ENCODE measurements at places on chromosomes 7 and 10.

- DNase-seq = peak; percentile 17
Observed at GRCh38 chr10:125156196-125156595, 4.2 kb downstream of the CTBP2 start.

GRCh38 chr10:113222207-113222606, 272.2 kb downstream of the TCF7L2 start:
- no peak for DNase-seq

DNA sequence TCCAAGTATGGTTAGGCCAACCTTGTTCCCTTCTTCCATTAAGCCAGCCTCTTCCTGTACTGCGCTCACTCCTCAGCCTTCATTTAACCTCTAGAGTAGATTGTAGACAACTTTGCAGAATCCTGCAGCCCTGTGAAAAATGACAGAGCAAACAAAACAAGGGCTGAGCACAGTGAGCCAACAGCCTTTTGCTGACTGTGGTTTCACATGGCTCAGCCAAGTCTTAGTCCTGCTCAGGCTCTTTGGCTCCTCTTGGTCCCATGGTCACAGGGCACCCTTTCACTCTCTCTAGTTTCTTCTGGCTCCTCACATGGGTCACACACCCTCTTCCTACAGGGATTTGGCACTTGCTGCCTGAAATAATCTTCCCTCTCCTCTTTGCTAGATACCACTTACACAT, 900.3 kb downstream of the CCSER2 start:
- DNase-seq = no peak

DNA sequence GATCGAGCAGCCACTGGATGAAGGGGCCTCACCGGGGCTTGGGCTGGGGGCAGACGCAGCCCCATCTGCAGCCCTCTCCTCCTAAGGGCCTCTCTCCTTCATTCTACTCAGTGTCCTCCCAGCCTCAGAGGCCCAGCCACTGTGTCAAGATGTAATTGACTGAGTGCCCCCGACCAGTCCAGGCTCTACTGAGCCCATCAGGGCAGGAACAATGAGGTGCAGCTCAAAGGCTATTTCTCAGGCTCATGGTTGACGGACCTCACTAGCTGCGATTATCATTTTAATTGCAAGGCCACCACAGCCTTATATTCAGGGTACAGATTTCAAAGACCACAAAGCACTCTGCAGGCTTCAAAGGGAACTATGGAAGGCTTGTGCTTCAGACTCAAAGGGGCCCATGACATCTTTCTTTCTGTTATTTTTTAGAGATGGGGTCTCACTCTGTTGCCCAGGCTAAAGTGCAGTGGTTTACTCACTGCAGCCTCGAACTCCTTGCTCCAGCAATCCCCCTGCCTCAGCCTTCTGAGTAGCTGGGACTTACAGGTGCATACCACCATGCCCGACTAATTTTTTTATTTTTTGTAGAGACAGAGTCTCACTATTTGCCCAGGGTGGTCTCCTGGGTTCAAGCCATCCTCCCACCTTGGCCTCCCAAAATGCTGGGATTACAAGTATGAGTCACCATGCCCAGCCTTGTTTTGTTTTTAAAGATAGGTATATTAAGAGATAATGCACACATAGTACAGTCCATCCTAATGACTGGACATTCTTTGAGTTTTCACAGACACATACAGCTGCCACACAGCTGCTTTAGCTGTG, 23.7 kb downstream of the SLC29A3 start:
- DNase-seq = no peak

- no peak for DNase-seq
Observed at GRCh38 chr10:62813981-62814380, 2.2 kb downstream of the EGR2 start.

- DNase-seq = no peak
Observed at GRCh38 chr10:78576276-78576675, 492.5 kb upstream of the ZMIZ1 start.

DNA sequence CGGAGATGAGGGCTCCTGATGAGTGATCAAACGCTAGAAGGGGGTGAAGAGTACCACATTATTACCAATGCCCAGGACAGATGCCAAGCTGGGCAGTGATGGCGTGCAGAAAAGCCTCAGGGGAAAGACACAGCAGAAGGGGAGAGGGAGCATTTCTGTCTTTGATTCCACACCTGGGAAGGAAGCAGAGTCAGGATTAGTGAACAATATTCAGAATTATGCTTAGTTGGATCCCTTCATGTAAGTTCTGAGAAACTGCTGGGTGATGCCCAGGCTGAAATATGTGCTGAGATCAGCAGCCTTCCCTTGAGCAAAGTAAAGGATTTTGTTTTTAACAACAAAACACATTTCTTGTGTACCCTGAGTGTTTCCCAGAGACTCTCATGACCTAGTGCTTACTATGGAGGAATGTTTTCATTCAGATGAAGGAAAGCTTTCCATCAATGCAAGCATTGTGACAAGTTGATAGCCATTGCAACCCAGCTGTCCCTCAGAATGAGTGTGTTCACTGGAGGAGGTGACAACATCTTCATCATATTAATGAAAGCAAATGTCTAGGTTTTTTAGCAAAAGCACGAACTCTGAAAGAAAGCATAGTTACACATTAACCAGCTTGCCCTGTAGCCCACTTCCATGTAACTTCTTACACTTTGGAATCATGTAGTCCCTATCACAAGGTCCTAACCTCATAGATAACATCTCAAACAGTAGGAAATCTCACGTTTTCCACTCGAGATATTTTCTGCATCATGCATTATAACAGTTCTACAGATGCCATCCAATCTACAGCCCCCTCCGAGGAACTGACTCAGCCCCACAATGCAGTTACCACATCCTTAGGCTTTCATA, 23.8 kb upstream of the AKR1C1 start:
- no peak for DNase-seq

DNA sequence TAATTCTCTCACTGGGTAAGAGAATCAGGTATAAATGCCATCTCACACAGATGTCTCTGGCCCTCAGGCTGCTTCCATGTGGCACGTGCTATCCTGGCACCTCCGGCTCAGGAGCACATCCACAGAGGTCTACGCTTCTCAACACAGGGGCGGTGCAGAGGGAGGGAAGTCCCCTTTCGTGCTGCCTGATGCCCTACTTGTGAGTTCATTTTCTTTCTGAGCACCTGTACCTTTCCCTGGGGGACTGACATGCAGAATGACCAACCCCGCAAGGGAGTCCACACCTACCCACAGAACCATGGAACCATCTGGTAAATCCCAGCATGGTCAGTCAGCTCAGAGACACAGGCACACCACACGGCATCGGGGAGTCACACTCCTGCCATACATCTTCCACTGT, 99.0 kb upstream of the SAMD8 start:
- no peak for DNase-seq

- DNase-seq = no peak
Observed at GRCh38 chr7:141456298-141456697, 94.9 kb upstream of the AGK start.

GRCh38 chr10:43453266-43453831, 16.4 kb downstream of the ZNF487 start:
- DNase-seq = no peak

DNA sequence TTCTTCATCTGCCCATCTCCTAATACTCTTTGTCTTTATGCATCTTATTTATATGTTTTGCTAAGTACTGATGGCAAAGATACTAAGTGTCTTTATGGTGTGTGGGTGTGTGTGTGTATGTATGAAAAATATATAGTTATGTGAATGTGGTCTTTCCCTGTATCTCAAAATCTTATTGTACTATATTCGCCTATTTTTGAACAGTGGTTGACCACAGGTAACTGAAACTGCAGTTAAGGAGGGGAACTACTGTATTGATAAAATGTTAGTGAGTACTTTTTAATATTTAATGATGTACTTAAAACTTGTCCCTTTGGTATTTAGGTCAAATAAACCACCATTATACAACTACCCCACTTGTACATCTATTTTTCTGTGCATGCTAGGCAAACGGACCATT, 85.9 kb downstream of the ADD3 start:
- no peak for DNase-seq

GRCh38 chr10:2949948-2950354, 117.4 kb upstream of the PFKP start:
- no peak for DNase-seq

- peak; percentile 78 for DNase-seq
Observed at GRCh38 chr10:132319853-132320653, 11.9 kb upstream of the LRRC27 start.

DNA sequence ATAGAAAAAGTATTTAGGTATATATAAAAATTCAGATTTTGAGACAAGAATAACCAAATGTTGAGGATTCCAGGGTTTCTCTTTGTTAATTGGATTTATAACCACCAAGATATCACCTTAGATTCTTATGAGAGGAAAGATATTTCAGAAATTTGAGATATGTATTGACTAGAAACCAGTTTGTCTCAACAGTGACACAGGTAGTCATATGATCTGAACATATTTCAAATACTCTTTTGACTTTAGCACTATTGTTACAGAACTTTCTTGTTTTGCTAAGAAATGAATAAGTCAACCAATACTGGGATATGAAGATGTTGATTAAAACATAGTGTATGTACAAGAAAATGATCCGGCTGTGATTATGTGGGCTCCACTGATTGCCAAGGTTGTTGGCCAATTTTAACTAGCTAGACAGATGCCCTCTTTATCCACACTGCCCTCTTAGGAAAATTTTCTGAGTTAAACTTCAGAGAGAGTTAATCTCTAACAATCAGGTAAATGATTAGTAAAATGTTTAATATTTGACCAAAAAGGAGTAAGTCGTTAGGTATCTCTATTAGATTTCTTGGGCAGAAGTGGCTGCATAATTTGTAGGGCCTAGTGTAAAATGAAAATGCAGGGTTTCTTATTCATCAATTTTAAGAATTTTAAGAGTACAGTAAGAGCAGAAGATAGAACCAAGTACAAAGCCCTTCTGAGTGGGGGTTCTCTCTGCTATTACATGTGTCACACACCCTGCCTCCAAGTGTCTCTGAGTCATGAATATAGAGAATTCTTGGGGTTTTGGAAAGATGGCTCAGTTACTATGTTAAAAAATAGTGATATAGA, 376.0 kb downstream of the TFEC start:
- DNase-seq = no peak

DNA sequence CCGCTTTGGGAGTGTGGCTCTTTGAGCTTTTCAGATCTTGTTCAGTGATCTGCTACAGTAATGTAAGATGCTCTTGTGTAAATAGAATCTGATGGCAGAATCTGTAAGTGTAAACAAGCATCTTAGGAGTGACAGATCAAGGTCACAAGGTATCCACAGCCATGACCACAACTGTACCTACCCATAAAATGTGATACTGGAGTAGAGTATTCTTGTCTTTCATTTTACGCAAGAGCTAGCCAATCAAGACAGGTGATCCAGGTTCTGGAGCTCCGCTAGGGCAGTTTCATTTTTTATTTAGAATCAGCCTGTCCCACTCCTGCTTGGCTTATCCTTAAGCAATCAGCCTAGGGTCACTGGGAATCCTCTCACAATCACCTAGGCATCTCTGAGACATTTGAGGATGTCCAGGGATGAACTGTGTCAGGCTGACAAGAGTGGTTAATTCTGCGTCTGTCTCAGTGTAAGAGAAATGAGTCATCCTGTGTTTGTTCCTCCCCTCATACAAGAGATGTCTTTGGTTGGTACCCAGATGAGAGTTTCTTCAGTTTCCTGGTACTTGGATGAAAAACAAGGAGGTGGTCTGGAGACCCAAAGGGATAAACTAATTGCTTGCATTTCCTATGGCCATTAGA, 13.6 kb downstream of the ZNF138 start:
- DNase-seq = no peak

- no peak for DNase-seq
Observed at GRCh38 chr7:7639847-7640220, 718 bp upstream of the UMAD1 start.

GRCh38 chr7:149673006-149673405, 100.4 kb downstream of the ZNF467 start:
- no peak for DNase-seq

- no peak for DNase-seq
Observed at GRCh38 chr7:24216576-24217125, 67.3 kb upstream of the NPY start.

DNA sequence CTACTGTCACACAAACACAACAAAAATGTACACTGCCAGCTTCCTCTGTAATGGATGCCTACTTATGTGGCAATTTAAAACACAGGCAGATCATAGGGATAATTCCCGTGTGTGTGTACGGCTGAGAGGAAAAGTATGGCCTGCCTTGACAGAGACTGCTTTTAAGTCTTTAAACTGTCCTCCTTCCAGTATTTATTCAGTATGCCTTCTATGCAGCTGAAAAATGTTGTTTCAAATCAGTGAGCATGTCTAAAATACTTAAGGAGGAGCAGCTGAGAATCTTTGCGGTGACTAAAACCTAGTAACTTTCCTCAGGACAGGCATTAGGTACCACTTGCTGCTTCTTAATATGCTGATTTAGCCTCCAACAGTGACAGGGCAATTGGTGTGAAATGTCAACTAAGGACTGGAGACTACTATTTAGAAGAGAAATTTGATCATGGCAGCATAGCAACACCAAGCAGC, 126.3 kb downstream of the CACNA2D1 start:
- DNase-seq = no peak

GRCh38 chr7:30572212-30572841, 22.4 kb upstream of the GARS1 start:
- DNase-seq = no peak

DNA sequence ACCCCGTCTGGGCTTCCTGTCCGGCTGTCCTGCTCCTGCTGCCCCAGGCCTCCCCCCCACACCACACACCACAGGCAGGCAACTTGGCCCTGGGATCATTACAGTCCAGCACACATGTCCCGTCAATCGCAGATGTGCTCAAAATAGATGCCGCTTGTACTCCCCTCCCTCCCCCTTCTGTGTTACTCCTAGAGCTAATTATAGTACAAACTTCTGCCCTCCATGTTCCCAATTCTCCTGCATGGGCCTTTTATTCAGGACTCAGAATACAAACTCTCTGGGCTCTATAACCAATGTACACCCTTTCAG, at the start of gene SYNPO2L:
TSS of gene SYNPO2L (minus strand) at position 40 of the 309 bp plus-strand sequence. CDS start 107 bp downstream, outside the sequence.
- peak; percentile 64 for DNase-seq

- no peak for DNase-seq
Observed at GRCh38 chr10:69965086-69965485, 87.6 kb upstream of the MACROH2A2 start.

- no peak for DNase-seq
Observed at GRCh38 chr7:19094598-19095352, 22.7 kb downstream of the TWIST1 start.

DNA sequence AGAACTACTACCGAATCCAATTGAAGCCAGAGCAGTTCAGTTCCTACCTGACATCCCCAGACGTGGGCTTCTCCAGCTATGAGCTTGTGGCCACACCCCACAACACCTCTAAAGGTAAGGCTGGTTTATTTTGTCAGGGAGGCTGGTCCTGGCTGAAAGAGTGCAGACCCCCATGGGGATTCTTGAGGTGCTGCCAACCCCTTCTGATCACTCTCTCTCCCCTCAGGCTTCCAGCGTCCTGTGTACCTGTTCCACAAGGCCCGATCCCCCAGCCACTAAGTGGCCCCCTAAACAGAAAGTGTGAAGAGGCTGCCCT, 3.1 kb downstream of the PPP1R35 start:
- no peak for DNase-seq
